ENCODE measurements at places on chromosomes 6 and 20.

DNA sequence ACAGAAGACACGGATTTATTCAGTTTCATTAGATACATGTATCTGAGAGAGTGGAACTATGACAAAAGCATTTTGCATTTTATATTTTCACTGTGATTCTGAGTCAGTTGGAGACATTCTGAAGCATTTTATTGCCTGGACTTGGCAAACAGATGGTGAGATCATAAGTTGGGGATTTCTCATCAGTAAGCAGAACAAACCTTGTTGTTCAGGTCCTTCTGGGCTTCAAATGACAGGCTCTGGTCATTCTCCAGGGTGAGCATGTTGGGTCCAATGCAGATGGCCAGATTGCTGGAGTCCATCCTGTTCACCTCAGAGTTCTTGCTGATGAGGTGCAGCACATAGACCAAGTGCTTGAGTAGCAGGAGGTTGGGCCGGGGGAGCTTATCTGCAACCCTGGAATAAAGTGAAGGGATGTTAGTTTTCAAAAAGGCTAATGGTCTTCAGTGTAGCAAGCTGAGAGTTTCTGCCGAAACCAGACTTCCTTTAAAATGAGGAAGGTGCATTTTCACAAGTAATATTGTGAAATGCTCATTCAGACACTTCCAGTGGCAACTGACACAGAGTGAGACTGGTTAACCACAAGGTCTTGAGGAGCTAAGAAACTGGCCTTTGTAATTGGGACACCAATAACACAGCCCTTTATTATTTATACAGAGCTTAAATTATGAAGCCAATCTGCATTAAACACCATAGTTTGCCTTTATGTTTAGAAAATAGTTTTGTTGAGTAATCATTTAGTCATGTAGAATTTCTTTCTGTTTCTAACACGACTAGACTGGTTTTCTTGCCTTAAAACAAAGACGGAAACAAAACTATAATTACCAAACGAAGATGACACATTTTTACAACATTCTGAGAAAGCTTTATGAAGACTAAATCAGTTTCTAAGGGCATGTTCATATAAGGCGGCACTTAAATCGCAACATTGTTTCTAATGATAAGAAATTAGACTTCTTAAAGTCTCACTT, 5.6 kb downstream of the TAGAP start:
- DNase-seq: no peak

GRCh38 chr6:41098366-41098765, 25.6 kb downstream of the NFYA start:
- DNase-seq: no peak

DNA sequence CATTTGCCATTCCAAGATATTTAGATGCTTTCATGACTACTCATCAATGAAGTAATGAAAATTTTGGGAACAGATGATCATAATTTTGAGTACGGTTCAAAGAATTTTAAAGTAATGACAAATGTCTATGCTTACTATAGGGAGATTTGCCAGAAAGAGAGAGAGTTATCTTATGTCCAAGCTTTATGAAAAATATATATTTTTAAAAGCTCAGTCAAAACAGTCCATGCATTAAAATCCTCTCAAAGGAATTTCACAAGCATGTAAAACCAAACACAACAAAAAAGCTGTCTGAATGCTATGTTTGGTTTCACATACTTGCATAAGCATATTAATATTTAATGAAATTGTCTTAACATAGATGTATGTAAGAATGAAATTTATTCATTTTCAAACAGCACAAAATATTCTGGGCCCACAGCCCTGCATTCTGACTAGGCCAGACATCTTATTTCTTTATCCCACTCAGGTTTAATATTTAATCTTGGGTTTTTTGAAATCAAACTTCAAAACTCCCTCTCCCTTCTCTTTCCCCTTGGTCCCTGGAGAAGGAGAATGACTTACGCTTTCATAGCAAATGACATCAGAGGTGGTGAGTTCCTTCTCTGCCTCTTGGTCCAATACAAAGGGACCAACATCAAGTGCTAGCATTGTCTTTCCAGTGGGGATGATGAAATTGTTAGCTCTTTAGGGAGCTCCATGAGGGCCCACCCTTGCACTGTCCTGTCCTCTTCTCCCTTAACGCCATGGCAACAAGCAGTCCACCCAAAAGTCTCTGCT, 94.2 kb downstream of the ADAT2 start:
- DNase-seq: no peak

DNA sequence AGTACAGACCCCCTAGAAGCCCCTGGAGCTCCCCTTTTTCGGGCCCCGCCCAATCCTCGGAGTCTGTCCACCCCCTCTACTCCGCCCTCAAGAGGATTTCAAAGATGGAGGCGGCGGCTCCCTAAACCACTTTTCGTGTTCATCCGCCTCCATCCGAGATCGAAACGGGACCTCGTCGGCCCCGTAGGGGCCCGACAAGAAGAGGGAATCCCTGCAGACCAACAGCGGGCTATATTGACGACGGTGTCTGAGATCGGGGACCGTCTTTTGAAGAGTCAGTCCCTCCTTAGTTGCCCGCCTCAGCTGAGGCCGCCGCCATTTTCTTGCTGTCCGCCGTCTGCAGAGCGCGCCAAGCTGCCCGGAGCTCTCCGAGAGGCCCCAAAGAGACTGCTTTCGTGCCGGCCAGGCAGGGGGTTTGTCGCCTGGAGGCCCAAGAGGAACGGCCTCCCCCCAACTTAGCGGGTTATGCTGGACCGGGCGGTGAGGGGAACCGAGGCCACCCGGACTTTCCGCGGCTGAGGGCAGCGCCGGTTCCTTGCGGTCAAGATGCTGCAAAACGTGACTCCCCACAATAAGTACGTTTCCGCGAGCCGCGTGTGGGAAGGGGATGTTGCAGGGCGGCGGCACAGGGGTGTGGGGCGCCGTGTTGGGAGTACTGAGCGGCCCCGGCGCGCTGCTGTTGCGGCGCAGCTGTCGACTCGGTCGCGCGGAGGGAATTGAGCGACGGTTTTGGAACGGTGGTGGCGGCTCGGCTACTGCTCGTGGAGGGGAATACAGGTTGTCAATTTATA, 4.2 kb downstream of the BRD2 start:
- peak; percentile 56 for DNase-seq

- DNase-seq: no peak
These were observed 185.5 kb upstream of the RALGAPA2 start for GRCh38 chr20:20897922-20898321.

GRCh38 chr20:23587631-23588030, 18.1 kb downstream of the CST9 start:
- no peak for DNase-seq

DNA sequence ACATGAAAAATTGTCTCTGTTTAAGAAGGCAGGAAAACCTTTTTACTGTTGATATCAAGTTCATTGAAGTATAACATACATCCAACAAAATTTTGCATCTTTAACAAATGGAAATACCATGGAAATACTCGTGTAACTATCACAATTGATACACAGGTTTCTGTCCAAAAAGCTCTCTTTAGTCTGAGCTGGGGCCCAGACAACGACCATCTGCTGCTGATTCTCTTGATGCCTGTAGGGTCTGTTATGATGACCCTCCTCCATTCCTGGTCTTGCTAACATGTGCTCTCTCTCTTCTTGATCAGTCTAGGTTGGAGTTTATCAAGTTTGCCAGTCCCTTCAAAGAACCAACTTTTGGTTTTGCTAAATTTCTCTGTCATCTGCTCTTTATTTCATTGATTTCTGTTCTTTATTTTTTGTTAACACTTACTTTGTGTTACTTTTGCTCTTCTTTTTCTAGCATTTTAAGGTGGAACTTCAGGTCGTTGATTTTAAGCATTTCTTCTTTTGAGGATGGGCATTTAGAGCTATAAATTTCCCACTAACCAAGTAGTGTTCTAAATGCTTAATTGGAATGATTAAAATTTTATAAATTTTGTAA, 116.8 kb downstream of the PSMB1 start:
- no peak for DNase-seq

DNA sequence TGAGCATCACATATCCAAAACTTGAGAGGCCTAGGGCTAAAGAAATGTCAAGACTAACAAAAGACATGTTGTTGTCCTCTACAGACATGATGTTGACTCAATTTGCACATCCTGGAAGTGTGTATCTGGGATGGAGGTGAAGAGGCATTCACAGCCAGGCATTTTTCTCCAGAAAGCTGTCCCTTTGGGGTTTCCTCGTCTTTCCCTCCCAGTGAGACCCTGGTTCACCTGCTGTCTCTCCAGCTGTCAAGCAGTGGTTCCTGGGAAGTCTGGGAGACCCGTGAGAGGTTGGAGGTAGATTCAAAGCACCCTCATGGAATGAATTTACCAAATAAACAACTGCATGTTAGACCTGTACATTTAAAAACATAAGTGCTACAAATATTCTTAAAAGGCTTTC, 32.1 kb downstream of the BACH2 start:
- DNase-seq: no peak

- no peak for DNase-seq
These were observed 14.0 kb upstream of the GMPR start for GRCh38 chr6:16224409-16224808.

- DNase-seq: no peak
These were observed 4.1 kb upstream of the PHACTR2 start for GRCh38 chr6:143673669-143674068.

- DNase-seq: no peak
These were observed 6.6 kb upstream of the ACAT2 start for GRCh38 chr6:159754959-159755914.

DNA sequence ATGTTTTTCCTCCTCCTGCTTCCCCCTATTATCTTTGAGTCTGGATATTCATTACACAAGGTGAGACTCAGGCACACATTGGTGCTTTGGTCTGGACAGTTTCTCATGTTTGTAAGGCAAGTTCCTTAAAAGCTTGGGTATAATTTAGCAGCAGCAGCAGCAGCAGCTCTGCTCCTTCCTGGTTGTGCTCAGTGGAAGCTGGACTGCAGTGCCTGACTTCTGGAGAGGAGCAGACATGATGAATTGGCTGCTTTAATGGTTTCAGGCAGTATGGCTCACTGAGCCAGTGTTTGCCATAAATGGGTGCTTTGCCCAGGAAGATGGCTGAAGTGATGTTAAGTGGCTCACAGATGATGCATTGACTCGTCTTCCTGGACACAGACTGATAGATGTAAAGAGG, 32.4 kb downstream of the SLC9A8 start:
- DNase-seq: no peak

GRCh38 chr20:53813636-53814035, 220.0 kb upstream of the ZNF217 start:
- DNase-seq: no peak

DNA sequence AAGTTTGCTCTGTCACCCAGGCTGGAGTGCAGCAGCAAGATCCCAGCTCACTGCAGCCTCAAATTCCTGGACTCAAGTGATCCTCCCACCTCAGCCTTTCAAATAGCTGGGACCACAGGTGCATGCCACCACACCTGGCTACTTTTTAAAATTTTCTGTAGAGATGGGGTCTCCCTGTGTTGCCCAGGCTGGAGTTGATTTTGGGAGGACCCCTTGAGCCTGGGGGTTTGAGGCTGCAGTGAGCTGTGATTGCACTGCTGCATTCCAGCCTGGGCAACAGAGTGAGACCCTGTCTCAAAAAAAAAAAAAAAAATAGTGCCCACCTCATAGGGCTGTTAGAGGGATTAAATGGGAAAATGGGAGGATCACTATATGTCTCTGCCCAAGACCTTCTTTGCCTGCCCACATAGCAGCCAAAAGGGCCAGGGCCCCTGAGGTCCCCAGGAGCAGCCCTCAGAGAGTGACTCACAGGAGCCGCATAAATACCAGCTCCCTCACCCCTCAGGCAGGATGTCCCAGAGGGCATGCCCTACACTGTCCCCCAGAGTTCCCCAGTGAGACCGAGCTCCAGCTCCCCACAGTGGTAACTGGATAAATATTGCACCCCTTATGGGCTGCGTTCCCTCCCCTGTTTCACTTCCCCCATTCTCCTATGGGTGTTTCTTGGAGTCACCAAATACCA, 11.7 kb upstream of the MDGA1 start:
- no peak for DNase-seq

- DNase-seq: no peak
These were observed 65.4 kb downstream of the PRND start for GRCh38 chr20:4787069-4787468.
